ENCODE measurements at places on chromosomes 12 and 14. TPM values are rescaled to one million over a fixed set of nuclear protein-coding genes. Genes with fewer than 3 reads are reported as not detected.

The FOXA1 gene
- not detected for total RNA-seq

The MGAT4C gene
- not detected for total RNA-seq

DNA sequence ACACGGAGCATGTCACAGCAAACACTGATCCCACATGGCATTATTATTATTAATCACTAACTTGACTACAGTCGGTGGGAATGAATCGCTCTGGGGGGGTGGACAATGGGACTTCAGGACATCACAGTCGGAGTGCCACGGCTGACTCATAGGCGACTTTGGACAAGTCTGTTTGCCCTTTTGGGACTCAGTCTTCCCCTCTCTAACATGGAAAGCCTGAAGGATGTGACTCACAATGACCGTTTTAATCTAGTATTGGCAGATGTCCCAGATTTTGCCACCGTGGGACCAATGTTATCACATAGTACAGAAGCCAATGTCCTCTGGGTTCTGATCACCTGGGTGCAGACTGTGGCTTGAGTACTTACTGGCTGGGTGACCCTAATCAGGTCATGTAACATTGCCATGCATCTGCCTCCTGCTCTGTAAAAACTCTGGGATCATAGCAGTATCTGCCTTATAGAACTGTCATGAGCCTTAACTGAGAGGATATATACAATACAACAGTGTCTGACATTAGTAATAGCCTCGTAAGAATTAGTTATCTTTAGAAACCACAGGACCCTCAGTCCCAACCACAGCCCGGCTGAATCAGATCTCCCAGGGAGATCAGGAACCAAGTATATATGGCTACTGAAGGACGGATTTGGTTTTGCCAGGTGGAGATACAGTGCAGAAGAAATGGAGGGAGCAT lies 362.6 kb downstream of the BCL11B start:
- no peak for DNase-seq

DNA sequence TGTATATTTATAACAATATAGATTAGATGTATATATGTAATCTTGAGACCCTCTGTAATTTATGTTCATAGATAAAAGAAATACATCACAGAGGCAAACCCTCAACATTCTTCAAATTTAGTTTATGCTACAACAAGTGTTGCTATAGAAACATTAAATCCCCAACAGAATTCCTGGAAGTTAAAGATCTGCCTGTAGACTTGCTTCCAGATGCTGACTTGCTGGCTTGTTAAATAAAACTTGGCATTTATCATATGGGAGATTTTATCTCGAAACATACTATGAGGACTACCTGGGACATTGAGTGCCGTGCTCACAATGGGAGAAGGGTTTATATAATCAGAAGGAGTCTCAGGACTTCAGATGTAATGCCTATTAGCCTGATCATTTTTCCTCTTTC lies 136.3 kb upstream of the PLXNC1 start:
- no peak for DNase-seq

DNA sequence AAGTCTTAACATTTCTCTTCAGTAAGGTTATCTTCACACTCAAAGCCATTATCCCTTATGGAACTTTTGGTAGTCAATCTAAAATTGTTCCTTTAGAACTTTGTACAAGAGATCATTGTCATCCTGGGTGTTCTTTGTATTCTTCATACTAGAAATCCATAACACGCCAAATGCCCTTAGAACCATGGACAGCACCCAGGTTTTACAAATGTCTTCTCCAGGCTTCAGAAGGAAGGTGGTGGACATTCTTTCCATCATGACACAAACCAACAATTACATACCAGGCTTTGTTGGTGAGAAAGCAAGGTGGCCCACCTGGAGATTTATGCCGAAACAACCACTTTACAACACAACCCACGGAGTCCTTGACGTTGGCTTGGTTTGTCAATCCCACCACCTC lies 365.6 kb upstream of the TBX3 start:
- no peak for DNase-seq
